ENCODE measurements at places on chromosomes 4 and X.

GRCh38 chr4:32455231-32455630 lies 1735.1 kb downstream of the PCDH7 start:
- no peak for DNase-seq

DNA sequence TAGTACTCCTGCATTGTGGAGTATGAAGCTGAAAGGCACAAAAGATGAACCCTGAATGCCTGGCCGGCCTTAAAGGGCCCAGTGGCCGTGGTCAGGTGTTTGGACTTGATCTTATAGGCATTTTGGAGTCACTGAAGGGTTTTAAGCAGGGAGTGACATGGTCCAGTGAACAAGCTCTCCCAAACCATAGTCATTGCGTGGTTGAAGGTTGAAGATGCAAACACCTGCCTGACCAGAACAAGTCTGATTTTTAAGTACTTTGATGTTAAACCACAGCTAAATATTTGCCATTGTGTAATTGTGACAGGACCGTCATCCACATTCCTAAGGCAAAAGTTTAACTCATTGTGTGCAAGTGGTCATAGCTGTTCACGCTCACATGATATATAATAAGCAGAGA lies 3.3 kb downstream of the STK32B start:
- DNase-seq: no peak

DNA sequence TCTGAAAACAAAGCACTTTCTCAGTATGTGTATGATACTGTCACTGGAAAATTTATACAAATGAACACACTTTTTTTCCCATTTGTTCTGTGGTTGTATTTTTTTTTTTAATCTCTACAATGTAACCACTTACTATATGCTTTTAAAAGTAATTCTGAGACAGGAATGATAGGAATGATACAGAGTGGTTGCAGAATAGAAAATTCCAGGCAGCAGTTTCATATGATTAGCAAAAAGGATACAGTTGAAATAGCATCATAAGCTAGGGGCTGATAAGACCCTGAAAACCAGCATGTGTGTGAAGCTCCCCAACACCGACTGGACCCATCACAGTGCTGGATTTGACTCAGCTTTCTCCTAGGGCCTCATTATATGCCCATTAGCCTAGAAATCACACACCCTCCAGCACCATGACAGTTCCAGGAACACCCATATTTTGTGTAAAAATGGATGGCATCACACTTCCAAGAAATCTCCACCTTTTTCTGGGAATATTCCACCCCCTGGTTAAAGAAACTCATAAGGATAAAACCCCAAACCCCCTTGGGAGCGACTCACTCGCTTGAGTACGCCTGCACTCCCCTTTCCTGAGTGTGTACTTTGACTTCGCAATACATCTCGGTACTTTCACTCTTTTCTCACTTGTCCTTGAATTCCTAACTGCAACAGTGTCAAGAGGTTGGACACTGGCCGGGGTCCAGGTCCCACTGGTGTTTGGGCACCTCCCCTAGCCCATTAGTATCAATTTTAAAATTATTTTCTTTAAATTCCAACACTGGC lies 77.4 kb upstream of the AGA start:
- no peak for DNase-seq

DNA sequence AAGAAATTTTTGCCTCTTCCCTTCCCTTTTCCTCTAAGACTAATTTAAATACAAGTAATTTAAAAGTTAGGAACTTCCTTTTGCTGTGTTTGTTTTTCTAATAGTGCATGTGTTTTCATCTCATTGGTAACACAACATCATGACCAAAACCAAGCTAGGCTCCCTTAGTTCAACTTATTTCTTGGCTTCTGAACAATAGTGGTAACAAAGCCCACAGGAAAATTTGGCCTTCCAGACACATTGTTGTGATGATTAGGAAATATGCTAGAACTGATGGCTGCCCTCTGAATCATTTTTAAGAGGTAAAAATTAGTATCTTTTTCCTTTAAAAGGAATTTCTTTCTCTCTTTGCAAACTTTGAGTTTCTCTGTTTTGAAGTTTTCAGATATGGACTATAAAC lies 25.5 kb upstream of the TEC start:
- no peak for DNase-seq

DNA sequence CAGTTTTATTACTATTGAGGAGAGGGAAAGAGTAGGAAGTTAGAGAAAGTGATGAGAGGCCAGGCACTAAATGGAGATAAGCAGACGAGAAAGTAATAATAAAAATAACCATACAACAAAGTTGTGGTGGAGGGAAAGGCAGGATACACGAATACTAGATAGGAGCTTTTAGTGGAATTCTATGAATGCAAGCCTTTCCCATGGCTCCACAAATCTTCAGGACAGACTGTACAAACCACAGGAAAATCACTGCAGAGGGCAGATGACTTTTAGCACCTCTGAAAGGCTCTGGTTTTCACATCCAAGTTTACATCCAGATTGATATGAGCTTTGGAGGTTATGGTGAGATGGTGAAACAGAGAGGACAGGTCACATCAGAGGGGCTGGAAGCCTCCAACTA lies 41.5 kb downstream of the TNIP3 start:
- DNase-seq: no peak

- no peak for DNase-seq
Measured at GRCh38 chr4:169338241-169338640, 67.5 kb upstream of the SH3RF1 start.

DNA sequence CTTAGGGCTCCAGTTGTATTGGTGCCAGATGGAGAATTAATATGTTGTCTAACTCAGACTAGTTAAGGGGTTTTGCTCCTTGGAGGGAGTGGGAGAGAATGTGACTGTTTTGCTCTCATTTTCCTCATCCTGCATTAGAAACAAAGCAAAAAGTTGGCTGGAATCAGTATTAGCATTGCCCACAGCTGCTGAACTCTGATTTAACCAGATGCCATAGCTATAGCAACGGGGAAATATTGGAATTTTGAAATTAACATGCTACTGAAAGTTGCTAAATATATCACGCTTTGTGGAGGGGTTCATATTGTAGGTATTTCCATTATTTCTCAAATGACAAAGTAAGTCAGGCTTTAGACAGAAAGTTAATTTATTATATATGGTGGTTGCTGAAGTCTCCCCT lies 66.7 kb upstream of the EOLA2 start:
- DNase-seq: no peak

GRCh38 chr4:87559090-87559837 lies 30.1 kb upstream of the SPARCL1 start:
- no peak for DNase-seq

- DNase-seq: no peak
Measured at GRCh38 chr4:77433418-77433733, 172.2 kb upstream of the CXCL13 start.

DNA sequence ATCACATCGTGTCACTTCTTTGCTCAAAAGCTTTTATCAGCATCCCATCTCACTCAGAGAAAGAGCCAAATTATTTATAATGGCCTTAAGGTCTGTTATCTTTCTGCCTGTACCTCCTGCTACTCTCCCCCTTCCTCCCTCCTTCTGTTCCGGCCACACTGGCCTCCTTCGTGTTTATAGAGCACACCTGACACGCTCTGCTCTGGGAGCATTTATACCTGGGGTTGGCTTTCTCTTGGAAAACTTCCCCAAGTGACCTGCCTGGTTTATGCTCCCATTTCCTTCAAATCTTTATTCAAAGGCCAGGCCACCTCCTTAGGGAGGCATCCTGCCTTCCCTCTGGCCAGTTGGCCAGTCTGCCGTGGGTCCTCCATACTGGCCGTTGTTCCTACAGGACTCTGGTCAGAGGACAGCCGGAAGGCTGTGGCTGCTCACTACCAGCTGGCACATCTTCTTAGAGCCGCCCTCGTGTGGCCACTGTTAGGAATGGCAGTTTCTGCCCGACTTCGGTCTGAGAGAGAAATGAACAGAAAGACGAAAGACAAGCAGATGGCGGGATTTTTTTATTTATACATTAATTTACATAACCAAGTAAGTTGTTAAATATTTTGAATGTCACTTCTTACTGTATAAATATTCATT lies 80.2 kb upstream of the CBLL2 start:
- peak; percentile 63 for DNase-seq

GRCh38 chrX:13791559-13791958 lies 25.3 kb downstream of the GPM6B start:
- no peak for DNase-seq

- DNase-seq: no peak
Measured at GRCh38 chrX:374596-374995, 12.1 kb downstream of the PPP2R3B start.

DNA sequence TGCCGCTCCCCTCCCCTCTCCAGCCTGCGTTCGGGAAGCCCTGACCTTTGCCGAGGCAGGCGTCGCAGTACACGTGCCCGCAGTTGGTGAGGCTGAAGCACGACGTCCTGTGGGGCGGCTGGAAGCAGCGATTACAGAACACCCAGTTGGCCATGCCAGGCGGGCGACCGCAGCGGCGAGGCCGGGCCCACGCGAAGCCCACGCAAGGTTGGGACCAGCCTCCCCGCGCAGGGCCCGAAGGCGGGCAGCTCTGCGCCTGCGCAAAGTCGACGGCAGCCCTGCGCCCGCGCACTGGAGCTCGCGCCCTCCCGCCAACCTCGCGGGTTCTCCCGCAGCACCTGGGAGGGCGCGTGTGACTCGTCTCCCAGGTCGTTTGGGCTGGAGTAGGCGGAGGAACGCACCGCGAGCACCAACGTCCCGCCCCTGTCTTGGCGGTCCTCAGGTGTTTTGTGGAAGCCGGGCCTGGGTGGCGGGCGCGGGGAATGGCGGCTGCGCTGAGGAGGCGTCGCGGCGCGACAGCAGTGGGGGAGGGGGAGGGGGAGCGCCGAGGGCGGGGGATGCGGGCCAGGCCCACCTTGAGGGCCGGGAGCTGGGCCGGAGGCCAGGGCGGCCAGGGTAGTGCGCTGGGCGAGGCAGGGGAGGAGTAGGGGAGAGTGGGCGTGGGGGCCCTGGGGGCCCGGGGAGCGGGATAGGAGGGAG lies at the start of gene RNF212:
RNF212 (minus strand) TSS at position 254 of the 699 bp plus-strand sequence; CDS start at position 154, 100 bp downstream.
- DNase-seq: peak; percentile 17

- DNase-seq: no peak
Measured at GRCh38 chr4:182823576-182823975, 93.6 kb downstream of the DCTD start.

DNA sequence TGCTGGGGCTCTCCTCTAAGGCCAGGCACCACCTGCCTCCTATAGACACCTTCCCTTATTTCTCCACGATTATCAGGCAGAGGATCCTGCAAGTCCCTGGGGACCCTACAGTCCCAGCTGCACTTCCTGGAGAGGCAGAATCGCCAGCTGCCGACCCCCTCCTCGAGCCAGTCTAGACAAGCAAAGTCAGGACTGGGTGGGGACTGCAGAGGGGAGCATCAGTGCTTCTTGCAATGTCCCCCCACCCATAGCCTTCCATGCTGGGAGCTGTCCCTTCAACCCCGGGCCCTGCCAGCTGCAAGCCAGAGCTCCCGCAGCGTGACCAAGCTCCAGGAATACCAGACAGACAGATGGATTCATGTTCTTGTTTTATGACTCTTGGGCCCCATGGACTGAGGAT lies 1.4 kb upstream of the CRMP1 start:
- peak; percentile 43 for DNase-seq

- no peak for DNase-seq
Measured at GRCh38 chr4:138609943-138610350, 367.8 kb upstream of the SLC7A11 start.

DNA sequence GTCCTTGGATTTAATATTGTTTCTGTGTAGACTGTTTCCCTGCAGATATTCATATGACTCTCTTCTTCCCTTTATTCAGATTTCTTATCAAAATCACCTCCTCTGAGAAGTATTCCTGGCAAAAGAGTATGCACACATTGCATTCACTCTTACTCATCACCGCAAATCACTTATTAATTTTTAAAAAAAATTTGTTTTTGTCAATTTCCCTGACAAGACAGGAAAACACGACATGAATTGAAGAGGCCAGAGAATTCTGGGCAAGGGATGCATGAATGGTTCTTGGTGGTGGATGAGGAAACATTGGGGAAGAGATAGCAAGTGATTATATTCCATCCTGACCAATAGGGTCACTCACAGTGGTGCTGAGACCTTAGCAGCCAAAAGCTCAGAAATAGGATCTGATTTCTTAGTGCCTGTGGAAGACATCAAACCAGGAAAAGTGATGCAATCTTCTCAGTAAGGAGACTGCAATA lies 522.5 kb upstream of the AGA start:
- DNase-seq: no peak

DNA sequence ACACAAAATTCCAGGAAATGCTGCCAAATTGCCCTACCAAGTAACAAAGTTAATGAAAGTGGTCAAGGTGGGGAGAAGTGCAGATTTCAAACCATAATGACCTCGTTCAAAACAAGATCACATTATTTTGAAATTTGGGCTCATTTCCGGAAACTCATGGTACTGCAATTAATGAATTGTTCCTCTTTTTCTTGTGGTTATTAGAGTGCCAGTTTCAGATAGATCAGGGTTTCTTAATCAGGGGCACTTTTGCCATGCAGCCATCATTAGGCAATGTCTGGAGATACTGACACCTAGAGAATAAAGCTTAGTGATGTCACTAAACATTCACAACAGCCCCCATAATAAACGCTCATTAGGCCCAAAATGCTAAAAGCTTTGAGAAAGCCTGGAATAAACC lies 381.5 kb upstream of the GALNT7 start:
- DNase-seq: no peak

DNA sequence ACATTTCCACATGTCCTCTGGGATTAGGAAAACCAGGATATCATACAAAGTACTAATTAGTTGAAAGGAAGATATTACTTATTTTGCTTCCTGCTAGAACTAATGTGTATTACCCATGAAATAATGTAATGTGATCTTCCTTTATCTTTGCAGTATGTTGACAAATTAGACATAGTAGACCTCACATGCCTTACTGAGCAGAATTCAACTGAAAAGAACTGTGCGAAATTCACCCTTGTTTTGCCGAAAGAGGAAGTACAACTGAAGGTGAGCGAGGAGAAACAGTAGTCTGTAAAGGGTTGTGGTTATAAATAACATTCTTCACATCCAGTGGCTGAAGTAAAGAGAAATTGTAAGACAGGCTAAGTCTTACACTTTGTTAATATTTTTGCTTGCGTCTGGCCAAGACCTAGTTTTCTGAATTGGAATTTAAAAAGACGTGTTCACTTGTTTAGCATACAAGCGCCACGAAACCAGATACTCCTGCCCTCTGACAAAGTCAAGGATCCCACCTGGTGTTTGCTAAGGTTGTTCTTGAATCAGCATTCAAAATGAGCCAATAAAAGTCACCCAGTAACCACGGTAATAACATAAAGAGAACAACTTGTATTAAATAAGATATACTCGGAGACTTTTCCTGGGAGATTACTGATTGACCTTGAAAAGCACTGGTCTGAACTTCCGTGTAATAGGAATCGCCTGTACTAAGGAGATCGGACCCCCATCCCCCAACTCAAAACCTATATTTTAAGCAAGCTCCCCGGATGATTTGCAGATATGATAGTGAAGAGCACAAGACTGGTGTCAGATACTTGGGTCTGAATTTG lies 16.9 kb downstream of the STAP1 start:
- DNase-seq: no peak

GRCh38 chr4:124090021-124090420 lies 622.5 kb downstream of the ANKRD50 start:
- no peak for DNase-seq

GRCh38 chr4:141390571-141390970 lies 169.9 kb downstream of the ZNF330 start:
- DNase-seq: no peak
